ENCODE measurements at places on chromosomes 2 and 18.

GRCh38 chr18:57727952-57728807 lies 74.9 kb downstream of the ATP8B1 start:
- DNase-seq, result no peak

DNA sequence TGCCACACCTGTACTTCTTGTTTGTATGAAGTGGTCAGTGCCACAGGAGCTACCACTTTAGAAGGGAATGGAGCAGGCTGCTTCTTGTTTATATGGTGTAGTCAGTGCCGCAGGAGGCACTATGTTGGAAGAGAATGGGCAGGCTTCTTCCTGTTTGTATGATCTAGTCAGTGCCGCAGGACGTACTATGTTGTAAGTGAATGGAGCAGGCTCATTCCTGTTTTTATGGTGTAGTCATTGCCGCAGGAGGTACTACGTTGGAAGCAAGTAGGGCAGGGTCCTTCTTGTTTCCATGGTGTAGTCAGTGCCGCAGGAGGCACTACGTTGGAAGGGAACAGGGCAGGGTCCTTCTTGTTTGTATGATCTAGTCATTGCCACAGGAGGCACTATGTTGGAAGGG lies 27.3 kb downstream of the TPO start:
- no peak for DNase-seq

DNA sequence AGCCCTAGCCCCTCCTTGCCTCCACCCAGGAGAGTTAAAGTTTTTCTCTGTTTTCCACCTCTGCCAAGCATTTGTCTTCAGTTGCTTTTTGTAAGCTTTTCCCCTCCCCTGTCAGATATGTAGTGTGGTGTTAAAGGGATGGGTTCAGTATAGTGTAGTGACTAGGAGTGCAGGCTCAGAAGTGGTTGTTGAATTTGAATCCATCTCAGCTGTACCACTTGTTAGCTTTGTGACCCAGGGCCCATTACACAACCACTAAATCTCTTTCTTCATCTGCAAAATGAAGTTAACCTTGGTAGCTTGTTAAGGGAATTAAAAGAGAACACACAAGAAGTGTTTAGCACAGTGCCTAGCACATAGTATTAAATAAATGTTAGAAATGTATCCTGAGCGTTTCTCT lies 56.9 kb downstream of the MAP3K20 start:
- no peak for DNase-seq

DNA sequence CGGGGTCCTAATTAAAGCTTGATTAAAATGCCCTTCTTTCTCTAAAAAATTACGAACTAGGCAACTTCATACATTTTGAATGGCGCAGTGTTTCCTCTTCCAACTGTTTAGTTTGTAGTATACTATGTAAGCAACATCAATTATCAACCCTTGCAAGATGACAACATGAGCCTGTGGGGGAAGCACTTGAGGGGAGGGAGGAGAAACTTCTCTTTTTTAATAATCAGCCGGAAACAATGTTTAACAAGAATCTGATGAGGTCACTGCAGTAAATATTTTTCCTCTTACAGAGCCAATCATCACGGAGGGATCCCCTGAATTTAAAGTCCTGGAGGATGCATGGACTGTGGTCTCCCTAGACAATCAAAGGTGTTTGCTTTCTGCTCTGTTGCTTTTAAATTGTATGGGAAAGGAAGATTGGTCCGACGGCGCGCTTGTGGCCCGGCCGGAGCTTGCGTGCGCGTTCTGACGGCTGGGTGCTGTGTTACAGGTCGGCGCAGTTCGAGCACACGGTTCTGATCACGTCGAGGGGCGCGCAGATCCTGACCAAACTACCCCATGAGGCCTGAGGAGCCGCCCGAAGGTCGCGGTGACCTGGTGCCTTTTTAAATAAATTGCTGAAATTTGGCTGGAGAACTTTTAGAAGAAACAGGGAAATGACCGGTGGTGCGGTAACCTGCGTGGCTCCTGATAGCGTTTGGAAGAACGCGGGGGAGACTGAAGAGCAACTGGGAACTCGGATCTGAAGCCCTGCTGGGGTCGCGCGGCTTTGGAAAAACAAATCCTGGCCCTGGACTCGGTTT lies 5.3 kb upstream of the DLX1 start:
- no peak for DNase-seq

- DNase-seq, result no peak
Measured at GRCh38 chr18:8041526-8042111, 474.5 kb downstream of the PTPRM start.

- DNase-seq, result no peak
Measured at GRCh38 chr2:137644731-137645130, 319.5 kb upstream of the HNMT start.

- DNase-seq, result peak; percentile 10
Measured at GRCh38 chr2:56522605-56523089, 338.9 kb downstream of the CCDC85A start.

GRCh38 chr2:43758739-43759138 lies 15.1 kb upstream of the DYNC2LI1 start:
- no peak for DNase-seq
